ENCODE measurements at places on chromosomes 12 and 14. TPM values are rescaled to one million over a fixed set of nuclear protein-coding genes. Genes with fewer than 3 reads are reported as not detected.

The TAS2R50 gene
- polyA plus RNA-seq: not detected

The TRHDE gene
- 3.8 TPM for polyA plus RNA-seq

The C12orf54 gene
- not detected for polyA plus RNA-seq

The CLEC1B gene
- not detected for polyA plus RNA-seq

The HRK gene
- polyA plus RNA-seq: 0.53 TPM

The PIWIL1 gene
- not detected for polyA plus RNA-seq

The ABCD2 gene
- polyA plus RNA-seq: 7.8 TPM

The NOS1 gene
- not detected for polyA plus RNA-seq

The ACSS3 gene
- polyA plus RNA-seq: 0.20 TPM

The FGF23 gene
- not detected for polyA plus RNA-seq

The PTPRQ gene
- polyA plus RNA-seq: not detected

The SLC25A3 gene
- 534 TPM for polyA plus RNA-seq

The CLEC9A gene
- polyA plus RNA-seq: not detected

The PIGH gene
- polyA plus RNA-seq: 69.2 TPM

The GALNT8 gene
- 79.6 TPM for polyA plus RNA-seq

The APOF gene
- not detected for polyA plus RNA-seq

The SLC6A13 gene
- polyA plus RNA-seq: 6.5 TPM

The NOXRED1 gene
- polyA plus RNA-seq: 0.60 TPM

The FLRT2 gene
- 4.9 TPM for polyA plus RNA-seq

The SCARB1 gene
- polyA plus RNA-seq: 0.88 TPM

Data from Purkinje cell (primary cell).